ENCODE measurements at places on chromosomes 5 and 9.

DNA sequence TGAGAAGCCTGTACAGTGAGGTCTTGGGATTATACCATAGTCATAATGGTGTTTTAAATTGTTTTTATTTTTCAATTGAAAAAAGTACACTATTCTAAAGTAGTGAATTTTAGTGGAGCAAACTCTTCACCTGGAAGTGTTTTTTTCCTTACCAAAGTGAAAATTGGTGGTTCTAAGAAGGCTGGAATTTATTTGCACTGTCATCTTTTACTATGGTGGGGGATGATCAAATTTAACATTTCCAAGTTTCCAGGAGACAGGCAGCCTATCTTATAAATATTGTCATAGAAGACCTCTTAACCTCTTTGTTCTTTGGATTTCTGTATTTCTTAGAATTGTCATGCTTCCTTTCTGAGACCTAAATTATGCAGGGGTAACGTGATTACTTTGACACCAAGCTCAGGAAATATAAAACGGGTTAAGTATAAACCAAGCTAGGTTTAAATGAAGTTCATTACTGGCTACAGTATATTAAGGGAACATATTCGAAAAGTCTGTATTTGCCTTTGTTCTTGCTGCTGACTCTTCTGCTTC is 20.2 kb downstream of the NDFIP1 start:
- H3K27me3 ChIP-seq = no peaks in the 10 kb centered on the region
- DNase-seq = no peak
- no peak overlapping the region for H3K4me3 ChIP-seq
- H3K36me3 ChIP-seq = peaks cover 17% of the 10 kb centered on the region
- H3K27ac ChIP-seq = no peak overlapping the region

DNA sequence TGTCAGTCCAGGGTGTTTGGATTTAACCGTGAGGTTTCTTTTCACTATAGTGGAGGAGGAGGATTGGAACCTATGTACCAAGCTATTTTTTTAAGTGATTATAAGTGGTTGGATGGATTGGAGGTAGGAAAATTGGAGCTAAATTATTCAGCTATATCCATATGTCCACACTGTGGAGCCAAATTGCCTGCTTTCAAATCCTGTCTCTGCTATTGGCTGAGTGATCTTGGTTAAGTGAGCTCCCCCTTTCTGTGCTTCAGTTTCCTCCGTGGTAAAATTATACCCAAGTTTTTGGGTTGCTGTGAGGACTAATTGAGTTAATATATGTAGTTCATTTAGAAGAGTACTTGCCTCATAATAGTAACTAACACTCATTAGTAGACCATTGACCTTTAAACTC is 2.5 kb downstream of the CENPP start:
- H3K4me3 ChIP-seq = no peak overlapping the region
- DNase-seq = no peak
- H3K36me3 ChIP-seq = no peaks in the 10 kb centered on the region
- H3K27me3 ChIP-seq = no peaks in the 10 kb centered on the region
- peaks cover 28% of the 10 kb centered on the region for H3K4me1 ChIP-seq
- H3K27ac ChIP-seq = no peak overlapping the region

GRCh38 chr5:81852291-81853029 is 101.6 kb upstream of the SSBP2 start:
- H3K27ac ChIP-seq = peak overlapping the region; percentile 87
- no peaks in the 10 kb centered on the region for H3K36me3 ChIP-seq
- no peaks in the 10 kb centered on the region for H3K27me3 ChIP-seq
- DNase-seq = no peak
- H3K4me3 ChIP-seq = peak overlapping the region; percentile 52

GRCh38 chr9:73042155-73042554 is 89.3 kb upstream of the ALDH1A1 start:
- no peaks in the 10 kb centered on the region for H3K36me3 ChIP-seq
- no peak overlapping the region for H3K4me3 ChIP-seq
- no peak for DNase-seq
- no peaks in the 10 kb centered on the region for H3K27me3 ChIP-seq
- H3K4me1 ChIP-seq = peaks cover 13% of the 10 kb centered on the region

- H3K4me1 ChIP-seq = peaks cover 29% of the 10 kb centered on the region
- H3K4me3 ChIP-seq = peak overlapping the region; percentile 41
These were observed 594 bp downstream of the ANKRD18A start for GRCh38 chr9:38619556-38620447.

DNA sequence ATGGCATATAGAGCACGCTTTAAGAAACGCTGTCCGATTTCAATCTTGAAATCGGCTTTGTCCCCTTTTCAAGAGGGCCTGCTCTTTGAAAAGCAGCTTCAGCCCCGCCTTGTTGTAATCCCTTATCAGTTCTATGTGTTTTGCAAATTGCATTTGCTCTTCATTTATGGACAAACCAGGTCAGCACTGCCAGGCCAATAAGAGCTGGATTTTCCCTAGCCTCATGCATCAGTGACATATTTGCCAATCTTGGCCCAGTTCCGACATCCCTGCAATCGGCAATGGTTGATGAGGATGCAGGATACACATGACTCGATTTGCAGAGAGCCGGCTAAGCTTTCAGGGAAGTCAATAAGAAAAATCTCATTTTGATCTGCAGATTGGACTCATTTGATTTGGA is 529.1 kb upstream of the CLINT1 start:
- H3K36me3 ChIP-seq = no peaks in the 10 kb centered on the region
- DNase-seq = no peak
- H3K4me3 ChIP-seq = no peak overlapping the region

DNA sequence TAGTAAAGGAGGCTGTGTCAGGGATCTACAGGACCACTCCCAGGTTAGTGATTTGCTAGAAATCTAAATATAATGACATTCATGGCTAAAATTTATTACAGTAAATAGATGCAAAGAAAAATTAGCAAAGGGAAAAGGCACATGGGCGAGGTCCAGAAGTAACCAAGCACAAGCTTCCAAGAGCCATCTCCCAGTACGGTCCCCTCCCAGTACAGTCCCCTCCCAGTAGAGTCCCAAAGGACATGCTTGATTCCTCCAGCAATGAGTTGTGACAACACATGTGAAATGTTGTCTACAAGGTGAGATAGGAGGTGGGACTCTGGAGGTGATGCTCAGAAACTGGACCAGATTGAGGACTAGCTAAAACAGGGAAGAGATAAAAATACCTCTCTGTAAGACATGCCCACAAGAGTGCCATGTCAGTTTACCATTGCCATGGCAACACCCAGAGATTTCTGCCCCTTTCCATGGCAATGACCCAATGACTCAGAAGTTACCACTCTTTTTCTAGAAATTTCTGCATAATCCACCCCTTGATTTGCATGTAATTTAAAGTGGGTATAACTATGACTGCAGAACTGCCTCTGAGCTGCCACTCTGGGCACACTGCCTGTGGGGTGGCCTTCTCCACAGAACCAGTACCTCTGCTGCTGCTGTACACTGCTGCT is 27.9 kb upstream of the CEMIP2 start:
- DNase-seq = no peak
- no peaks in the 10 kb centered on the region for H3K36me3 ChIP-seq
- no peaks in the 10 kb centered on the region for H3K4me1 ChIP-seq
- no peak overlapping the region for H3K27ac ChIP-seq

- H3K4me3 ChIP-seq = no peak overlapping the region
- DNase-seq = no peak
- no peaks in the 10 kb centered on the region for H3K27me3 ChIP-seq
- no peaks in the 10 kb centered on the region for H3K36me3 ChIP-seq
- H3K4me1 ChIP-seq = peaks cover 57% of the 10 kb centered on the region
These were observed 115.2 kb downstream of the SUSD1 start for GRCh38 chr9:112059966-112060320.

DNA sequence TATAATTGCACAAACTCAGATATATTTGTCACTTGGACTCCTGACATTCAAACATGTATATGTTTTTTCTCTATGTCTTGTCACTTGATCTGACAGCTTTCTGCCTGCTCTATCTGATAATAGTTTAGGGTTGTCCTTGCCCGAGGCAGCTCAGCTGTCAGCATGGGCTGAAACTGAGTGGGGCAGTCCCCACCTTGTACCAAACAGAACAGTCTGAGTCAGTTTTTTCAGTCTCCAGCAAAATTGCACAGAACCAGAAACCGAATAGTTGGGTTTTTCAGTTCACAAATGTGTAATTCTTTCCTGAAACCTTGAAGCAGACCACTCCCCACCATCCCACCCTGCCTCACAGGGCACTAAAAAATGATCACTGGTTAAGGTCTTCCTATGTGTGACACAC is 9.5 kb upstream of the HAND1 start:
- no peak overlapping the region for H3K27ac ChIP-seq
- H3K27me3 ChIP-seq = peaks cover 28% of the 10 kb centered on the region
- H3K4me3 ChIP-seq = no peak overlapping the region

- H3K27me3 ChIP-seq = no peaks in the 10 kb centered on the region
- no peak for DNase-seq
- peak overlapping the region; percentile 96 for H3K27ac ChIP-seq
- peaks cover 57% of the 10 kb centered on the region for H3K4me1 ChIP-seq
These were observed 146.0 kb upstream of the IER5L start for GRCh38 chr9:129323999-129324553.

DNA sequence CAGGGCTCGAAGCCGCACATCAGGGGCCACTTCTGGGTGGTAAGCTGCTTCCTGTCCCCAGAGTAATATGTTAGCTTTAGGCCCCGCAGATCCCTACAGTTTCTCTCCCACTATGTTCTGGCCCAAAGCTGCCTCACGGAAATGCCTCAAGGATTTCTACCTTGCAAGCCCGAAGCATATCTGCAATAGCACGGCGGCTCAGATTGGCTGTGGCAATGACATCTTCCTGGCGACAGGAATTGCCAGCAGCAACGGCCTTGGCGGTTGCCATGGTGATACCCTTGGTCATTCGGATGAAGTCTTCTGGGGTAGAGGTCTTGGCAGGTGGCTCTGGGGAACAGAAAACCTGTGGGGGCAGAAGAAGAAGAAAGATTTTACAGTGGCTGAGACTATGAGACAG is 10.3 kb upstream of the TPM2 start:
- H3K27me3 ChIP-seq = no peaks in the 10 kb centered on the region
- no peaks in the 10 kb centered on the region for H3K4me1 ChIP-seq
- DNase-seq = no peak
- no peak overlapping the region for H3K4me3 ChIP-seq

- H3K4me3 ChIP-seq = no peak overlapping the region
- H3K27ac ChIP-seq = no peak overlapping the region
- DNase-seq = no peak
- H3K4me1 ChIP-seq = peaks cover 9% of the 10 kb centered on the region
- no peaks in the 10 kb centered on the region for H3K36me3 ChIP-seq
These were observed 15.6 kb upstream of the DENND1A start for GRCh38 chr9:123945532-123945931.

GRCh38 chr9:125467116-125467740 is 205.6 kb downstream of the GAPVD1 start:
- H3K4me1 ChIP-seq = peaks cover 27% of the 10 kb centered on the region
- no peaks in the 10 kb centered on the region for H3K27me3 ChIP-seq
- H3K27ac ChIP-seq = peak overlapping the region; percentile 44
- peaks cover 17% of the 10 kb centered on the region for H3K36me3 ChIP-seq
- H3K4me3 ChIP-seq = no peak overlapping the region

GRCh38 chr9:70290626-70291025 is 31.8 kb downstream of the SMC5 start:
- no peaks in the 10 kb centered on the region for H3K27me3 ChIP-seq
- H3K36me3 ChIP-seq = no peaks in the 10 kb centered on the region
- DNase-seq = no peak
- no peak overlapping the region for H3K27ac ChIP-seq

DNA sequence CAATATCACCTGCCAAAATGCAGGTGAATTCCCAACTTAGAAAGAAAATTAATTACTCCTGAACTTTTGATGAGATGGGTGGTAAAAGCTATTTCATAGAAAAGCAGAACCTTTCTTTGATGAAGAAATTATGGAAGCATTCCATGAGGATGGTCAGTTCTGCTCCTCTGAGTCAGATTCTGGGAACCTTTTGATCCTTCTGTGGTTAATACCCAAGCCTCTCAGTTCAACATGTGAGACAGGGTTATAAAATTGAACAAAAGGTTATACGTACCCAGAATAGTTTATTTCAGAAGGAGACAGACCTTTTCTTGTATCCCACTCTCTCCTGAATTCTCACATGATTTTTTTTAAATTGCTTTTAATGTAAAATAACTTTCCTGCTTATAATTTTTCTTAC is 767.6 kb upstream of the ADAMTS16 start:
- H3K4me1 ChIP-seq = no peaks in the 10 kb centered on the region
- no peak overlapping the region for H3K4me3 ChIP-seq
- H3K27me3 ChIP-seq = no peaks in the 10 kb centered on the region
- no peaks in the 10 kb centered on the region for H3K36me3 ChIP-seq
- H3K27ac ChIP-seq = no peak overlapping the region
- DNase-seq = no peak

DNA sequence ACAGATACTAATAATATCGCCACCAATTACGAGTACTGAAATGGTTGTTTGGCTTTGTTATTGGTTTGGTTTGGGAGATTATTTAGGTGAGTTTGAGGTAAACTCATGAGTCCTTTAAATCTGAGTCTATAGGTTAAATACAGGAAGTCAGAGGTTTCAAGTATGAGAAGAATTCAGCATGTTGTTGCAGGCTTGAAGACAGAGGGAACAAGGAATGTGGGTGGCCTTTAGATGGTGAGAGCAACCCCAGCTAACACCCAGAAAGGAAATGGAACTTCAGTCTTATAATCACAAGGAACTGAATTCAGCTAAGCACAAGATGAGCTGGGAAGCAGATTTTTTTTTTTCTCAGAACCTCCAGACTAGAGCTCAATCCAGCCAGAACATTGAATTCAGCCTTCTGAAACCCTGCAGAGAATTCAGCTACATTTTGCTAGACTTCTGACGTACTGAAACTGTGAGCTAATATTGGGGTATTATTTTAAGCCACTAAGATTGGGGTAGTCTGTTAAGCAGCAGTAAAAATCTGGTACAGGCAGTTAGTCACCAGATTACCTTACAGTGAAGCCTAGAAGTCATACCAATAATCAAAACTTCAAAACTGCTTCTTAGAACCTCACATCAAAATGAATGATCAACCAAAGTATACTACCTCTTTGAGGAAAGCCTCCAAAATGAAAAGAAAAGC is 216.0 kb upstream of the PUM3 start:
- no peak overlapping the region for H3K4me3 ChIP-seq
- no peaks in the 10 kb centered on the region for H3K27me3 ChIP-seq
- no peak for DNase-seq
- H3K4me1 ChIP-seq = no peaks in the 10 kb centered on the region
- no peaks in the 10 kb centered on the region for H3K36me3 ChIP-seq
- no peak overlapping the region for H3K27ac ChIP-seq

DNA sequence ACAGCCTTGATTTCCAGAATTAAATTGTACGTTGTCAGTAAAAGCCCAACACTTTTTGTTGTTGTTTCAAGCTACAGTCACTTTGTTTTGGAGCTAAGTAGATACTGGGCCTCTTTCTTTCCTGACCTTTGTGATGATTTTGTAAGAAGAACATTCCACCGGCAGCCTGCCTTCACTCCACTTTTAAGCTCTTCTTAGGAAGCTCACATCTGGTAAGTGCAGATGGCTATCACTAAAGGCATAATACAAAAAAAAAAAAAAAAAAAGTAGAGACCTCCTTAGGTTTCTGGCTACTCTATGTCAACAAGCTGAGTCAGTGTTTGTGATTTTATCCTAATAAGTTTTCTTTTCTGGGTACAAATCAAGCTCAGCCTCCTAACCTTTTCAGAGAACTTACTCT is 1922.1 kb upstream of the WWC1 start:
- no peak overlapping the region for H3K4me3 ChIP-seq
- no peaks in the 10 kb centered on the region for H3K36me3 ChIP-seq
- no peak for DNase-seq
- no peaks in the 10 kb centered on the region for H3K4me1 ChIP-seq

Measured in vagina (tissue), 2 donors.